ENCODE measurements at places on chromosomes 11 and 22.

DNA sequence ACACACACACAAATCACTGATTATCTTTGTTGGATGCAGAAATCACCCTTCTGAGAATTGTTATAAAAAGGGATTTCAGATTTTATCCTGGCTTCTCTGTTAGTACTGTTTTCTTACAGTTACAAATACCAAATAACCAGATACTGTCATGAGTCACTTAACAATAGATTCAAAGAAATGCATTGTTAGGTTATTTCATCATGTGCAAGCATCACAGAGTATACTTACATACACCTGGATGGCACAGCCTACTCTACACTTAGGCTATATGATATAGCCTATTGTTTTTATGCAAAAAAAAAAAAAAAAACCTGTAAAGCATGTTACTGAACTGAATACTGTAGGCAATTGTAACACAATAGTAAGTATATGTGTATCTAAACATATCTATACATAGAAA is 319.2 kb upstream of the ARHGAP42 start:
- DNase-seq, result no peak

DNA sequence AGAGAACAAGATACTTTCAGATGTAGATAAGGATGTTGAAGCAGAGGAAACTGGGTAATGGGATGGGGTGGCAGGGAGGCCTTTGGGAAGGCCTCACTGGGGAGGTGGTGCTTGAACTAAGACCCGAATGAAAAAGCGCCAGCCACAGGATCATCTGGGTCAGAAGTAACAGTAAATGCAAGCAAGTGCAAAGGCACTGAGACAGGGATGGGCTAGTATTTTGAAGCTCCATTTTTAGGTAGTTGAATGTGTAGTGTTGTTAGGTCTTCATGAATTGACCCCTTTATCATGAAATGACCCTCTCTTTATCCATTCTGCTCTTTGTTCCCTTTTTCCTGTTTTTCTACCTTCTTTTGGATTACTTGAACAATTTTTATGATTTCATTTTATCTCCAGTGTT is 6.2 kb upstream of the PACS1 start:
- no peak for DNase-seq

GRCh38 chr11:20790622-20791021 is 121.2 kb downstream of the NELL1 start:
- no peak for DNase-seq

GRCh38 chr22:39920134-39920743 is 19.4 kb downstream of the GRAP2 start:
- no peak for DNase-seq

DNA sequence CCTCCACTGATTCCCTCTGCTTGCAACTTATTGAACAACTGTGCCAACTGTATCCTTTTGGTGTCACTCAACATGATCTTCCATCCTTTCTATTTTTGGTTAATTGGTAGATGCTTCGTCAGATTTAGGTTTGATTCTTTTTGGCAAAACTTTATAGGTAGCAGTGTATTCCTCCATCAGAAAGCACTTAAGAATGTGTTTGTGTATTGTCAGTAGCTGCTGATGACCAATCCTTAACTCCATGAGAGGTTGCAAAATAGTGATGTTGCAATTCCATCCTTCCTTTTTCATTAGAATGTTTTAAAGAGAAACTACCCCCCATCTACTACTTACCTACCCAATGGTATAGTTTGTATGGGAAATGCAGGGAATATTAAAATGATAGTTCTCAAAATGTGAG is 22.1 kb downstream of the FAM76B start:
- no peak for DNase-seq

- no peak for DNase-seq
Observed at GRCh38 chr11:108926841-108927577, 262.1 kb downstream of the DDX10 start.

Measured in AG04449 (cell line).